ENCODE measurements at places on chromosomes 11 and 22. TPM values are rescaled to one million over a fixed set of nuclear protein-coding genes. Genes with fewer than 3 reads are reported as not detected.

Gene OR52E2
- total RNA-seq = not detected

Gene OR8K5
- total RNA-seq = not detected

Gene CD3E
- total RNA-seq = 203 TPM

Gene PRDM11
- 2.5 TPM for total RNA-seq

Gene MMP27
- not detected for total RNA-seq

Gene SCGB2A2
- 2.7 TPM for total RNA-seq

Gene APOL5
- total RNA-seq = 0.09 TPM

Gene HSPB2
- 0.19 TPM for total RNA-seq

Gene MS4A4A
- total RNA-seq = 14.1 TPM

Gene RHOG
- total RNA-seq = 35.1 TPM

Gene DRD2
- 0.05 TPM for total RNA-seq

Gene MMP3
- 0.28 TPM for total RNA-seq

Gene BAIAP2L2
- 0.33 TPM for total RNA-seq

All from thymus (tissue), 14 donors.